LHCN-M2 (cell line): ENCODE measurements at places on chromosomes 7 and 10. TPM values are rescaled to one million over a fixed set of nuclear protein-coding genes. Genes with fewer than 3 reads are reported as not detected.
A peak's percentile ranks its signal among the peaks of the same experiment; 100 is the strongest.

GRCh38 chr10:132197271-132198067 lies 10.7 kb downstream of the DPYSL4 start:
- no peak for DNase-seq

DNA sequence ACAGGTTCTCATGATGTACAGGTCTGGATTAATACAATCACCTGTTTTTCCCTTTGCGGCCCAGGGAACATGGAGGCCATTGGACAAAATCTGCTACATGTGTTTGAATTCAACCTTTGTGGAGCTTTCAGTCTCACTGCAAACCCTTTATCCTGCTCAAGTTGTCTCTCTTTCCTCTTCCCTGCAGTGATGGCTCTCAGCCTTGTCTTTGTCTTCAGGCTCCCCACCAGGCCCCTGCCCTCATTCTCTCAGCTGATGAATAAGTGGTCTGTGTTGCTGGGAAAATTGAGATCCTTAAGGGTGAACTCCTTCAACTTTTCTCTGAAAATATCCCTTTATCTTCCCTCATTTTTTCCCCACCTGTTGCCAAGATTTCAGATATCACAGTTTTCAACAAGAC lies 791.2 kb downstream of the GRID1 start:
- DNase-seq: no peak

DNA sequence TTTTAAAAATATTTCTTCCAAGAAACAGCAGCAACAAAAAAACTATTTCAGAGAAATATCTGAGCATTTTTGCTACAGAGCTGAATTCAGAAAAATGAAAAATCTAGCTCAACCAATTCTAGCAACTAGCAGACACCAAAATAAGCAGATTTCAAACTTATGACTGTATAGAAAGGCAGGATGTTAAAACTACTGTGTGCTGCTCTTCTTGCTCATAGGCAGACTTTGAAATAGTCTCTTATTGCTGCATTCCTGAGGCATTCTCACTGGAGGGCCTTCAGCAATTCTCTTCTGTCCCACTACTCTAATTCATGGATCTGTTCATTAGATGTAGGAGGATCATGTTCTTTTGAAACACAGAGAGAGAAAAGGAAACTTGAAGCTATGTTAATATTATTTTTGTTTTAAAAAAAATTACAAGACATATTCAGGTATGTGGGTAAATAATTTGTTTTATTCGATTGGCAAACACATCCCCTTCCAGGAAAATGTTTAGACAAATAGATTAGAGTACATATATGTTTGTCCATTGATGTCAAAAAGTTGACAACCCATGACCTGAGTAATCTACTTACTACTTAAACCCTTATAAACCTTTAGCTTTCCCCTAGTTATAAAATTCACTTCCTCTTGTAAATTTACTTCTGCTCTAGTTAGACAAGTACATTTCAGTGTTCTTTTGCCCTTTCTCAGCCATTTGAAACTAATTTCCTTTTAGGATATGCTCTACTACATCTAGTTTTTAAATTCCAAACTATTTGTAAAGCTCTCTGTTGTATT lies 428.2 kb upstream of the POT1 start:
- no peak for DNase-seq

DNA sequence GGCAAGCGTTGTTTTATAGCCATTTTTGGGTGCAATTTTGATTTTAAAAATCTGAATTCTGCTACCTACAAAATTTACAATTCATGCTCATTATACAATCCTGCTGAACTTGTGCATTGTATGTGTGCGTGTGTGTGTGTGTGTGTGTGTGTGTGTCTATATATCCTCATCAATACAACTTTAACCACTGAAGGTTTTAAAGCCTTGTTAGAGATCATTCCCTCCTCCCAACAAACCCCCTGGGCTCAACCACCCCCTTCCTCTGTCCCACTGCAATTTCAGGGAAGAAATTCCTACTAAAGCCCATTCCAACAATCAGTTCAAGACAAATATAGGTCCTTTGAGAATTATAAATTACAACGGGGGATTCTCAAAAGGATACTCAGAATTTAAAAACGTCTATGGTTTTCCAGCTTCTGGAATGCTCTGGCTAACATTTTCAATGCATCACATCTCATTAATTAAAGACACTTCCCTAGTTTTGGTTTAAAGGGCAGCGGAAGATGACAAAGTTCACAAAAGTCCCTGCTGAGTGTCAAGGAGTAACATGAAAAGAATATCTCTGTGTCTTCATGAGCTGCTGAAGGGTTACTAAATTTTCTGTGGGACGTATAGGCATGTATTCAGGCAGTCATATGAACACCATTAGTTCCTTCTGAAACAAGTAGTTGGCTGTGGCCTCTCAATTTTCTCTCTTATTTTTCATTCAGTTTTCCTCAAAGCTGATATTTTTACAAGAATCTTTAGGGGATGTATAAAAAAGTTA lies 889 bp upstream of the SEMA3A start:
- no peak for DNase-seq

DNA sequence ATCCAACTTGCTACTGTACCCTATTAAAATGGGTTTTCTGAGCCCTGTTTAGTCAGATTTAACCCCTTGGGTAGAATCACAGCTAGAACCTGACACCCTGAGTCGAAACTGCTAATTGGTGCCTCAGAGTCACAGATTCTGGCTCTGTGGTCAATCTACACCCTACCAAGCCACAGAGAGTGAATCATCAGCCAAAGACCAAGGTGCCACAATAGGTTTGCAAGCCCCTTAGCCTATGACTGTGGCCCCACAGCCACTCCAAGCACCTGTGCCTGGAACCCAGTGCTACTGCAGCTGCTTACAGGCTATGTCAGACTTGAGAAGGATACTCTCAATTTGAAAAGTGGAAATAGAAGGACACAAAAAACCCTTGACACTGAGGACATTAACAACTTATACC lies 202.8 kb upstream of the KCND2 start:
- DNase-seq: no peak

DNA sequence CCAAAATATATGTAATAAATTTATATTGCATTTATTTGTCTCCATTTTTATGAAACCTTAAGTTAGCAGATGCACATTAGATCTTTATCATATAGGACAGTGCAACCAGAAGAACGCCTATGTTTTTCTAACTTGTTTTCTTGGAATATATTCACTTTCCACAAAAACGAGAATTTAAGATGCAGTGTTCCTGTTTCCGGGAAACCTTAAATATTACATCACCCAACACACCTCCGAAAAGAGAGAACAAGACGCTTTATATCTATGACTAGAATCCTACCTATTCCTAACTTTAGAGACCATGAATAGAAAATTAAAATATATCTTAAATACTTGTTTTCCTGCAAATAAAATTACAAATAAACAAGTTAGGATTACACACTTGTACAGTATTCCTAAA lies 1.9 kb downstream of the EZH2 start:
- no peak for DNase-seq

GRCh38 chr7:32026083-32026425 lies 44.2 kb downstream of the PDE1C start:
- no peak for DNase-seq

DNA sequence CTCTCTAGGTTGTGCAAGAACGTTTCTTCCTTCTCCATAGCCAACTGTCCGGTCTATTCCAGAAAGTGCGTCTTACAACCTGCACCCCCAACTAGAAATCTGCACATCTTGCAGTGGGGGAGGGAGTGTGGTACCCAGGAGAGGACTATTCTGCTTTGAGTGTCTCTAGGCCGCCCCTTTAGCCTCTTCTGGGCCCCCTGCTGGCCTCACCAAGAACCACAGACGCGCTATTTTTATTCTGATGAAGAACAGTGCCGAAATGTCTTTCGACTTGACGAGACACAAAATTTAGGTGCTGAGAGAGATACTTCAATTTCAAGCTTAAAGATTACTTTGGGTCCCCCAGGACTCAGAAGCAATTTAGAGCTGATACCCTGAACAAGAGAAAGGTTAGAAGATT lies 1.0 kb downstream of the CNPY1 start:
- no peak for DNase-seq

DNA sequence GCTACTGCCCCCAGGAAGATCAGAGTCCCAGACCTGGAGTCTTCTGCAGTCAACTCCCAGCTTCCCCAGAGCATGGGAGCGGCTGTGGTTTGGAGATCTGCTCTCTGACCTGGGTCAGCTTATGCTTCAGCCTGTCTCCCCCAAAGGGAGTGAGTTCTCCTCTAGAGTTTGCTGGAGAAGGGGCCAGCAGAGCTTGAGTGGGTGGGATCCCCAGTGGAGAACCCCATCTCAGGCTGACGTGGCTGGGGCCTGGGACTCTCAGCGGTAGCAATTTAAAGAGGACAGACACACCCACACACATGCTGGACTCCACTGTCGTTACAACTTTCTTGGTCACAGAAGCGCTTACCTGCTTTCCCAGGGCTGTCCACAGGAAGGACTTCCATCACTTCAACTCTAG lies 6.3 kb downstream of the UNC5B start:
- no peak for DNase-seq

- DNase-seq: no peak
These were observed 118.3 kb downstream of the PKD1L1 start for GRCh38 chr7:47830015-47830414.

GRCh38 chr7:22329816-22330524 lies 27.0 kb downstream of the RAPGEF5 start:
- no peak for DNase-seq

GRCh38 chr10:30098629-30099028 lies 39.2 kb upstream of the JCAD start:
- DNase-seq: peak; percentile 90

The TMEM140 gene
- total RNA-seq: 3.4 and 5.0 TPM in 2 replicates

The HDAC9 gene
- 7.1 and 16.5 TPM in 2 replicates for total RNA-seq

The PNLIPRP3 gene
- total RNA-seq: 0.06 TPM in 1 of 2 replicates, not detected in the other

The PFKP gene
- 174 and 216 TPM in 2 replicates for total RNA-seq

The HKDC1 gene
- 0.17 and 1.1 TPM in 2 replicates for total RNA-seq

The SLC26A5 gene
- total RNA-seq: not detected in 2 replicates

The ADRA2A gene
- total RNA-seq: 0.13 and 0.34 TPM in 2 replicates
